ENCODE measurements at places on chromosomes 5 and 9.

DNA sequence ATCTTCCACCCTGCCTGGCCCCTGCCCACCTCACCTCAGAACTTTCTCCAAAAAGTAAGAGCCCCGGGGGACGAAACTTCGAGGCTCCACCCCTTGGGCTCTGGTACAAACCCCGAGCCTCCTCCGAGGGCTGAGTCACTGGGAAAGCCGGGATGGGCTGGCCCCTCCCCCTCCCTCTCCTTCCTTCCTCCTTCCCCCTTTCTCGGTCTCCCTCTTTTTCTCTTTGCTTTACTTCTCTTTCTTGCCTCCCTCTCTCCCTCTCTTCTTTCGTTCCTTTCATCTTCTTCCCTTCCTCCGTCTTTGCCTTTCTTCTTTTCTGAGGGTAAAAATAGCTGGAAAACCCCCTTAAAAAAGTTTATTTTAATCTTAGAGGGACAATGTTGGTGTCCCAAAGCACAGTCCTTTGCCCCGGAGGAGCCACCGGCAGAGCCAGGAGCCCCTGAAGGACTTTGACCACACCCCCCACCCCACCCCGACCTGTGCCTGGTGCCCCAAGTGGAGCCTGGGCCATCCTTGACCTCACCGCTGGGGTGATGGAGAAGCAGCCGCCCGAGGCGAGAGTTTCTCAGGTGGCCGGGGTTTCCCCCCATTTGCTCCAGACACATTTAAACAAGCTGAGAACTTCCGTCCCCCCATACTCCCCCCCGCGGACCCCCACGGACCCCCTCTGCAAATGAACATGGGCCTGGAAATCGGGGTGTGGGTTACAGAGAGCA is 5.7 kb upstream of the NOTCH1 start:
- H3K4me1 ChIP-seq, result peaks cover 17% of the 10 kb centered on the region
- H3K27ac ChIP-seq, result no peak overlapping the region
- no peak overlapping the region for H3K4me3 ChIP-seq
- H3K27me3 ChIP-seq, result no peaks in the 10 kb centered on the region
- no peak for DNase-seq

DNA sequence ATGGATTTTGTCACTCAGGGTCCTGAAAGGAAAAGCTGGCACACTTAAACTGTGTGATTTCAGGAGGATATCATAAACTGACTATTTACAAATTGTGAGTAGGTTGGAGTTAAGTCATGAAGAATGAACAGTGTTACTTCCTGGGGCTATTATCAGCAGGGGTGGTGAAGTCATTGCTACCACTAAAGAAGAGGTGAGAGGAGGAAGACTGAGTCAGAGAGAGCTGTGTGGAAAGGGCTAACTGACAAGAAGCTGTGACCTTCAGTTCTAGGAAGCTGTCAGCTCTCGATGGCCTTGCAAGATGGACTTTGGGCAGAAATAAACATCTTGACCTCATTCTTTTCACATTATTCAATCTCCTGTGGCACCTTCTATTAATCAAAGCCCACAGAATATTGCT is 72.3 kb upstream of the STARD4 start:
- no peak overlapping the region for H3K4me3 ChIP-seq
- no peak for DNase-seq
- H3K4me1 ChIP-seq, result peaks cover 1% of the 10 kb centered on the region
- H3K27me3 ChIP-seq, result no peaks in the 10 kb centered on the region
- H3K36me3 ChIP-seq, result no peaks in the 10 kb centered on the region
- no peak overlapping the region for H3K27ac ChIP-seq

DNA sequence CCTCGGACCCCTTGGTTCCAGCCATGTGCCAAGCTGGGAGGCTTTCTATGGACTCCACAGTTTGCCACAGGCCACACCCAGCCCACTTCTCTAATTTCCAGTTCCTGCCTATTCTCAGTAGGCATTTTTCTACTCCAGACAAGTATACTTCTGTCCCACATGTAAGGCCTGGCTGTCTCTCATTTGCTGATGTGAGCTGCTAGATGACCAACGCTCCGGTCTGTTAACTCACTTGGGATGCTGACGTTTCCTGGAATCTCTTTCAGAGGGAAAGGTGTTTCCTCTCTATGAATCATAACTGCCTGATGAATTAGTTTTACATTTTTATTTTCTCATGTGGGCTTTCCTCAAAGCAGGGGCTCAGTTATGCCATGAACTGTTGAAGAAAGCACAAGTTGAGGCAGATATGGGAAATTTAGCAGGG is 36.3 kb downstream of the ERGIC1 start:
- DNase-seq, result no peak
- no peak overlapping the region for H3K27ac ChIP-seq
- no peaks in the 10 kb centered on the region for H3K36me3 ChIP-seq
- H3K4me1 ChIP-seq, result peaks cover 10% of the 10 kb centered on the region

DNA sequence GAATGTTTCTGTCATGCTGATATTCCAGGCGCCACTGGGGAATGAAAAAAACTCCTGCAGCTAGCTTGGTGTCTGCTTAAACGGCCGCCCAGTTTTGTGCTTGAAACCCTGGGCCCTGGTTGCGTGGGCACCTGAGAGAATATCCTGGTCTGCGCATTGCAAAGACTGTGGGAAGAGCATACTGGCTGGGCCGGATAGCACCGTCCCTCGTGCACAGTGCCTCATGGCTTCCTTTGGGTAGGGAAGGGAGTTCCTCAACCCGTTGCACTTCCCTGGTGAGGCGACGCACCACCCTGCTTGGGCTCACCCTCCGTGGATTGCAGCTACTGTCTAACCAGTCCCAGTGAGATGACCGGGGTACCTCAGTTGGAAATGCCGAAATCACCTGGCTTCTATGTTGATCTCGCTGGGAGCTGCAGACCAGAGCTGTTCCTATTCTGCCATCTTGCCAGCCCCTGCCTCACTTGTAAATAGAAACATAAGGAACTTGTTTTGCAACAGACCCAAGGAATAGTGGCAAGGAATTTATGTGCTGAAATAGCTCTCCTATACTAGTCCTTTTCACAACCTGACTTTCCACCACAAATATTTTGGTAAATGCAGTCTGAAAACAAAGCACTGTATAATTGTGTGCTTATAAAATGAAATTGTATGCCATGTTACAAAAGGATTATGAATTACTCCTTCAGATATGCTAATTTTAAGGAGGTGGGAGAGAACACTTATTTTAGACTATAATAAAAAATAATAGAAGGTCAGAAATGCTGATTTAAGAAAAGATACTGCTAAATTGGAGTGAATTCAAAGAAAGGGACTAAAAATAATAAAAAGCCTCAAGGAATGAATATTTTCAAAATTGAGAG is 90.3 kb downstream of the ADAMTSL1 start:
- H3K27ac ChIP-seq, result no peak overlapping the region
- H3K27me3 ChIP-seq, result no peaks in the 10 kb centered on the region
- H3K4me1 ChIP-seq, result no peaks in the 10 kb centered on the region
- DNase-seq, result no peak
- no peaks in the 10 kb centered on the region for H3K36me3 ChIP-seq

DNA sequence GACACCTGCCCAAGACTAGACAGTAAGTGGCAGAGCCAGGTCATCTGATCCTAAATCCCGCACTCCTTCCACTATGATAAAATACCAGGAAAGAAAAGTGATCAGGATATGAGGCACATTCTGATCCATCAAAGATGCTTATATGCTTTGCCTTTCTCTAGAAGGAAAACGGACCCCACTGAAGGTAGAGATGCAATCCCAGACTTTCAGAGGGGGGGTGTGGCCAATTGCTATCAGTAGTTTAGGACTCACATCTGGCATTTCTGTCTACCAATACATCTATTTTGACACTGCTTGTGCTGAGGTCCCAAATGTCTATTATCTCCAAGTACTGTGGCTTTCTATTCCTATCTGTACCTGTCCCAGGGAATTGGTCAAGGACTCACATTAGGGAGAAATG is 1.7 kb downstream of the TRIM52 start:
- H3K4me3 ChIP-seq, result no peak overlapping the region
- H3K27ac ChIP-seq, result no peak overlapping the region
- H3K36me3 ChIP-seq, result peaks cover 5% of the 10 kb centered on the region
- no peak for DNase-seq
- H3K27me3 ChIP-seq, result no peaks in the 10 kb centered on the region

DNA sequence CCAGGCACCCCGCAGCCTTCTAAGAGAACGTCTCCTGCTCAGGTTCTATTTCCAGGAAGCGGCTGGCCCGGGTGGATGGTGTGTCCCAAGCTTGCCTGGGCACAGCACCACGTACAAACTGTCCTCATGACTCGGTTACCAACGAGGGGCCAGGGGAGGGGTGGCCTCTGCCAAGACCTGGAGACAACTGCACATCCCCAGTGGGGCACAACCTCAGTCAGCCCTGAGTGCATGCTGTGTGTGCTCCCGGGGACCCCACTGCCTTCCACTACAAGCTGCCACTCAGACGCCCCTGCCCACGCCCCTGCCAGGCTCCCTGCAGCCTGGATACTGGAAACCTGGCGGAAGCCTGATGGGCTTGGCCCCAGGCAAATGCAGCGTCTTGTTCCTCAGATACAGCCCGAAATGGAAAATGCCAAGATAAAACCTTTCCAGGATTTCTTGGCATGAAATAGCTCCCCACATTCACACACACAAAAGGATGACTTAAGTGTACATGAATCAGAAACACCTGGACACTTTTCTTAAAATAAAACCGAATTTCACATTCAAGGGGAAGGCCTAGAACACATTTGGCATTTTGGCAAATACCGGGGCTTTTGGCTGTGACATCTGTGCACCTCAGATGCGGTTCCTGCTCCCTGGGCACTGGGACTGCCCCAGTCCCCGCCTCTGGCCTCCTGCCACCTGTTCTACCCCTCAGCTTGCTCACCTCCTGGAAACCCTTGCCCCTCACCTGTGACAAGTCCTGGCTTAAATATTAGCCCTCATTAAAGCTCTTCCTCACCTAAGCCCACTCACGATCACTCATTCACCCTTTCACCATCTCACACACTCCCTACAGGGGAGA is 62.5 kb downstream of the COL23A1 start:
- peaks cover 8% of the 10 kb centered on the region for H3K4me1 ChIP-seq
- no peak for DNase-seq
- H3K27ac ChIP-seq, result no peak overlapping the region
- no peaks in the 10 kb centered on the region for H3K36me3 ChIP-seq
- H3K27me3 ChIP-seq, result no peaks in the 10 kb centered on the region

DNA sequence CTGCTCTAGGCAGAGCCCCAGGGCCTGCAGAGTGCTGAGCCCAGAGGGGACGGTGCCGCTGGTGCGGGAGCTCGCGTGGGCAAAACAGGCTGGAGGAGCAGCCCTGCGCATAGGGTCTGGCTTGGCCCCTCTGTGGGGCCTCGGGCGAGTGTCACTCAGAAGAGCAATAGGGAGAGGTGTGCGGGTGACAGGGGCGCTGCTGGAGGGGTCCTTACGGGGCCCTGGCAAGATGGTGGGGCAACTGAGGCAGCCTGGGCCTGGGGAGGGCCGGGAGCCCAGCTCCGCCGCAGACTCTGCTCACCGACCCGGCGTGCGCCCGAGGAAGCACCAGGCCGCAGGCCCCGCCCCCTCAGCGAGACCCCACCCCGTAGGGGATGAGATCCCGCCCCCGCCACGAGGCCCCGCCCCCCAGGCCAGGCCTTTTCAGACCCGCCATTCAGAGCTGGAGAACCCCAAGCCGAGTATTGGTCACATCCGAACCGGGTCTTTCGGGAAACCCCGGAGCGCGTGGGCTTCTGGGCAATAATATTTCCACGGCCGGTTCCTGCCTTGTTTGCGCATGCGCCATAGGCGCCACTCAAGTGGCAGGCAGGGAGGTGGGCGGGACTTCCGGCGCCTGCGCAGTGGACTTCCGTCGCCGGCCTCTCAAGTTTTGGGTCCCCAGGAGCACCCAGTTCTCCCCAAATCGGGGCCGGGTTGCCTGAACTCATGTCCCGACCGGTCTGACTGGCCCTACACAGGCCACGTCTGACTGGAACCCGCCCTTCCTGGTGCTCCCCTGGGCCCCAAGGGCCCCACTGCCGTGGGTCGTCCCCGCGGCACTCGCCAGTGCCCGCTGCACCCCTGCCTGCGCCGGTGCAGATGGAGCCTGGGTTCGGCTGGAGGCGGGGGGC is 1.3 kb upstream of the RNF208 start:
- peak overlapping the region; percentile 71 for H3K4me3 ChIP-seq
- H3K27me3 ChIP-seq, result no peaks in the 10 kb centered on the region
- H3K4me1 ChIP-seq, result peaks cover 7% of the 10 kb centered on the region
- peak; percentile 90 for DNase-seq
- no peaks in the 10 kb centered on the region for H3K36me3 ChIP-seq
- no peak overlapping the region for H3K27ac ChIP-seq

GRCh38 chr5:141491323-141492167 is 2.7 kb downstream of the PCDHGC5 start:
- peak overlapping the region; percentile 25 for H3K4me3 ChIP-seq
- H3K27ac ChIP-seq, result no peak overlapping the region
- DNase-seq, result no peak
- peaks cover 17% of the 10 kb centered on the region for H3K27me3 ChIP-seq

GRCh38 chr5:1950708-1951103 is 68.0 kb upstream of the IRX4 start:
- H3K4me3 ChIP-seq, result no peak overlapping the region
- H3K36me3 ChIP-seq, result no peaks in the 10 kb centered on the region
- no peak for DNase-seq
- H3K27me3 ChIP-seq, result no peaks in the 10 kb centered on the region

DNA sequence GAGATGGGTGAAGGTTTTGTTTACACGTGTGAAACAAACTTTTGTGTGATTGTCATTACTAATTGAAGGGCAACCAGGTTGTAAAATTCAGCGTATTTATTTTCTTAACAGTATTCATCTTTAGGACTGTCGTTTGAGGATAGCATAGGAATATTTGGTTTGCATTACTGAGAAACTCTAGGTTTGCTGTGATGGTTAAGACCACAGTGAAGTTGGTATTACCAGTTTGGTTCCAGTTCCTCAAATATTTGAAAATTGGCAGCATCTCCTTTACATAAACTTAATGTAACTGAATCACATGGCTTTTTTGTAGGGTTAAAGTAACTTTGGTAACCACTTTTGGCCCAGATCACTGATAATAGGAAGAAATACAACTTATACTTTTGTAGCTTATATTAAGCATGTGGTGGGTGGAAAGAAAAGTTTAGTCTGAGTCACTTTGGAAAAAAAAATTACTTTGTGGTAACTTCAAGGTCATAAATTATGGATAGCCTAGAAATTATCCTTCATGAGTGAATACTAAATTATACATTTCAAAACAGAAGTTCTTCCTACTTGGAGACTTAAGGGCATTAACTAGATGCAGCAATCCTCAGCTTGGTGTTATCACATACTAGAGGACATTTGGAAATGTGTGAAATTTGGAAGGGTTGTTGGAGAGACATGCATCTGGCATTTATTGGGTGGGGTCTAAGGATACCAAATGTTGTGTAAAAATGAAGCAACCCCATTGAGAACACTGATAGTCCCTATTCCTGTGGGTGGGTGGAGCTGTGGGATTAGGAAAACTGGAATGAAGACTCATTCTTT is 33.9 kb downstream of the G3BP1 start:
- DNase-seq, result no peak
- peaks cover 18% of the 10 kb centered on the region for H3K36me3 ChIP-seq
- no peak overlapping the region for H3K27ac ChIP-seq
- H3K4me3 ChIP-seq, result no peak overlapping the region
- H3K4me1 ChIP-seq, result no peaks in the 10 kb centered on the region

- no peak for DNase-seq
- no peaks in the 10 kb centered on the region for H3K36me3 ChIP-seq
- no peak overlapping the region for H3K27ac ChIP-seq
- H3K27me3 ChIP-seq, result no peaks in the 10 kb centered on the region
- no peak overlapping the region for H3K4me3 ChIP-seq
These were observed 7.2 kb upstream of the RPL26L1 start for GRCh38 chr5:172952034-172952511.
